ENCODE measurements at places on chromosomes 2 and 18. TPM values are rescaled to one million over a fixed set of nuclear protein-coding genes. Genes with fewer than 3 reads are reported as not detected.

LDAH gene
- 15.3 TPM for total RNA-seq

TTN gene
- under 0.01 TPM for total RNA-seq

PRR30 gene
- not detected for total RNA-seq

FKBP1B gene
- total RNA-seq: 9.2 TPM

PSMG2 gene
- total RNA-seq: 74.5 TPM

ANKRD62 gene
- total RNA-seq: not detected

NAT8 gene
- not detected for total RNA-seq

GCG gene
- total RNA-seq: not detected

CXCR1 gene
- total RNA-seq: not detected

PGAP1 gene
- 1.1 TPM for total RNA-seq

C1QL2 gene
- total RNA-seq: 0.09 TPM

GPR17 gene
- not detected for total RNA-seq

PDE1A gene
- not detected for total RNA-seq

NCK2 gene
- 20.4 TPM for total RNA-seq

ANKRD30BL gene
- not detected for total RNA-seq

CAPN14 gene
- total RNA-seq: not detected

IL37 gene
- total RNA-seq: not detected

ZBTB7C gene
- 0.05 TPM for total RNA-seq

ATP9B gene
- 15.2 TPM for total RNA-seq

CTLA4 gene
- total RNA-seq: not detected

B3GNT7 gene
- 2.6 TPM for total RNA-seq

GPR45 gene
- total RNA-seq: not detected

KCNG2 gene
- not detected for total RNA-seq

TBR1 gene
- 0.09 TPM for total RNA-seq

PAX8 gene
- 1.1 TPM for total RNA-seq

AAK1 gene
- total RNA-seq: 18.7 TPM

HAAO gene
- not detected for total RNA-seq

GALNT14 gene
- total RNA-seq: 47.5 TPM

NEU2 gene
- not detected for total RNA-seq

ST8SIA5 gene
- total RNA-seq: not detected

AMER3 gene
- total RNA-seq: not detected

CRYBA2 gene
- not detected for total RNA-seq

MTCL1 gene
- 60.5 TPM for total RNA-seq

VIT gene
- not detected for total RNA-seq

RAB17 gene
- total RNA-seq: 0.38 TPM

ATOH8 gene
- total RNA-seq: 7.1 TPM

FASTKD2 gene
- total RNA-seq: 39.4 TPM

ACVR1C gene
- total RNA-seq: 0.06 TPM

RAD51AP2 gene
- not detected for total RNA-seq

FRZB gene
- total RNA-seq: 0.03 TPM

RFTN2 gene
- total RNA-seq: not detected

CLEC4F gene
- not detected for total RNA-seq

PECR gene
- total RNA-seq: 16.2 TPM

SH3RF3 gene
- 0.39 TPM for total RNA-seq

EMILIN1 gene
- 0.39 TPM for total RNA-seq

ANKAR gene
- 0.97 TPM for total RNA-seq

TMX3 gene
- 20.6 TPM for total RNA-seq

CYBRD1 gene
- total RNA-seq: 35.6 TPM

CAD gene
- 66.0 TPM for total RNA-seq

MC5R gene
- not detected for total RNA-seq

CFAP210 gene
- total RNA-seq: 0.37 TPM

CHRNA1 gene
- not detected for total RNA-seq

MARCHF7 gene
- total RNA-seq: 56.5 TPM

RBKS gene
- 8.0 TPM for total RNA-seq

LYPD1 gene
- total RNA-seq: 16.3 TPM

ALPI gene
- total RNA-seq: not detected

ZNF514 gene
- total RNA-seq: 6.0 TPM

UCN gene
- total RNA-seq: 1.9 TPM

All from A549 treated with RU486 at 1 μM for 4 hours (cell line).